A549 treated with RU486 at 1 μM for 4 hours (cell line): ENCODE measurements at places on chromosomes 3 and 15. TPM values are rescaled to one million over a fixed set of nuclear protein-coding genes. Genes with fewer than 3 reads are reported as not detected.

CCDC54 gene
- total RNA-seq = not detected in 5 replicates

ADAMTSL3 gene
- 0.19 to 0.60 TPM (median 0.25 TPM) in 5 replicates for total RNA-seq

SLC12A8 gene
- 0.87 to 1.6 TPM (median 1.4 TPM) in 5 replicates for total RNA-seq

CRABP1 gene
- 1.5 to 2.0 TPM (median 1.8 TPM) in 5 replicates for total RNA-seq

MYZAP gene
- total RNA-seq = 0.66 to 1.7 TPM (median 1.5 TPM) in 5 replicates

KNG1 gene
- 0.09 TPM in 1 of 5 replicates, not detected in the others for total RNA-seq

CCR3 gene
- not detected in 5 replicates for total RNA-seq

MYRIP gene
- total RNA-seq = not detected in 5 replicates

CIP2A gene
- total RNA-seq = 9.7 to 24.9 TPM (median 21.8 TPM) in 5 replicates

ZNF860 gene
- total RNA-seq = 0.95 to 2.1 TPM (median 1.2 TPM) in 5 replicates
